ENCODE measurements at places on chromosomes 12 and 14. TPM values are rescaled to one million over a fixed set of nuclear protein-coding genes. Genes with fewer than 3 reads are reported as not detected.
A peak's percentile ranks its signal among the peaks of the same experiment; 100 is the strongest.

DNA sequence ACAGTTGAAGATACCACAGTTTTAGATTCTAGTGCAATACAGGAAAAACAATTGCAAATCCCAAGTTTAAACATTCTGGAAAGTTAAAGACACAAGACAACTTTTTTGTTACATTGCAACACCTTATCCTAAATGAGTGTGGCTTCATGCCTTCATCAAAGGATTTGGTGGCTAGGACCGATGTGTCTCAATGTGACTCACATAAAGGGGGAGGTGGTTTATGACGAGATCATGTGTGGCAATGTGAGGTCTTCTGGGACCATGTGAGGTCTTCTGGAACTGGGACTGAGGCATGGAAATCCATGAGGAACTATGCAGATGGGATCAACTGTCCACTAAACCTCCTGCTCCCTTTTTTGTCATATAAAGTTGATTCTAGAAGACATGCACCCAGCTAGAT lies 166.2 kb downstream of the PAX9 start:
- no peak for DNase-seq

GRCh38 chr12:93460003-93460402 lies 7.3 kb upstream of the MRPL42 start:
- DNase-seq, result no peak

GRCh38 chr14:59374048-59374447 lies 91.1 kb downstream of the GPR135 start:
- DNase-seq, result no peak

- DNase-seq, result no peak
Observed at GRCh38 chr12:83474369-83474768, 787.7 kb downstream of the TMTC2 start.

DNA sequence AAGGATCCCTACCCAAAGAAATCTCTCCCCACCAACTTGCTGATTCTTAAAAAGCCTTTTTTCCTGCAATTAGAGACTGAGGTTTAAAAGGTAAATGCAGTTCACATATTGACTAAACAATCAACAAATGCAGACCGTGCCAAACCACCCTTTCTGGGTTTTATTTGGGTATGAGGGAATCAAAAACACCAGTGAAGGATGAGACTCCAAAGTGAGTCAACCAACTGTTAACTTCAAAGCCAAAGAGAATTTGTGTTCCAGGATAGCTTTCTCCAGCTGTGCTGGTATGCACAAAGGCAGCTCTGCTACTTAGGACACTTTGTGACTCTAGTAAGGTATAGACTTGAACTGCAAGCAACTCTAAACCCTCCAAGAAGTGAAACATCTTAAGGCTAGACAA lies 39.4 kb downstream of the RPS29 start:
- peak; percentile 22 for DNase-seq

- no peak for DNase-seq
Observed at GRCh38 chr12:638953-639557, 24.2 kb downstream of the NINJ2 start.

DNA sequence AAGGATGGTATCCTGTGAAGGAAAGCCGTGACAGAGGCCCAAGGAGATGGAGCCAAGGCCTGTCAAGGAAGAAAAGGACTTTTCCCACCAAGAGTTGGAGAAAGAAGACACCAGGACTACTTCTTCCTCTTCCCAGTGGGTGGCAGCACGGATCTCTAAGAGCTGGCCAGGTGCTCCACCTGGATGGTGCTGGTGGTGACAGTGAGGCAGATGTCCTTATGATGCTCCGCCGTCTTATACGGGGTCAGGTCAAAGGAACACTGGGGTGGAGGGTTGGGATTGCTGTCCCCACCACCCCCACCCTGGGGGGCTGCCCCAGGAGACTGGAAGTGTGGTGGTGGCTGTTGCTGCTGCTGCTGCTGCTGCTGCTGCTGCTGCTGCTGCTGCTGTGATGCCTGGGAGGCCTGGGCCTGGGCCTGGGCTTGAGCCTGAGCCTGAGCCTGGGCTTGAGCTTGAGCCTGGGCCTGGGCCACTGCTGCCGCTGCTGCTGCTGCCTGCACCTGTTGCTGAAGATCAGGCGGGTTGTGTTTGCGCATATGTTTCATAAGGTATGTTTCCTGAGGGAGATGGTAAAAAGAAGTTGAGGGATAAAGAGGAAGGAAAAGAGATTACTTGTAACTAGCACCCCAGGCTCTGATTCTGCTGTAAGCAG lies 4.8 kb upstream of the ING4 start:
- DNase-seq, result peak; percentile 3

- no peak for DNase-seq
Observed at GRCh38 chr14:102924632-102925588, 2.4 kb downstream of the AMN start.

GRCh38 chr12:20483776-20484175 lies 115.4 kb downstream of the PDE3A start:
- DNase-seq, result peak; percentile 72

DNA sequence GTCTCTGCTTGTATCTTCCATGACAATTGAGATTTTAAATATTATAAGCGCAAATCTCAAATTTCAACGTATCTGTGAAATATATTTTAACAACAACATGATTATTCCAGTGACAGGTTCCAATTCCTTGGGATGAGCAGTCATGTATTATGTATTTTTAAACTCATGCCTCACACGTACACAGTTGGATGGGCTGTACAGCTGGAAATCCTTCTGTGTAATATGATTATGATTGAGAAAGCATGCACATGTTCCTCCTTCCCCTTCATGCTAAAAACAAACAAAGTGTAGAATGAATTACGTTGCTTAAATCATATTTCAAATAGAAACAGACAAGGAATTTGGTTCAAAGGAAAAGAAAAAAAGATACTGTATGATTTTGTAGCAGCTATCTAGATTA lies 428.3 kb downstream of the TMTC2 start:
- DNase-seq, result no peak

DNA sequence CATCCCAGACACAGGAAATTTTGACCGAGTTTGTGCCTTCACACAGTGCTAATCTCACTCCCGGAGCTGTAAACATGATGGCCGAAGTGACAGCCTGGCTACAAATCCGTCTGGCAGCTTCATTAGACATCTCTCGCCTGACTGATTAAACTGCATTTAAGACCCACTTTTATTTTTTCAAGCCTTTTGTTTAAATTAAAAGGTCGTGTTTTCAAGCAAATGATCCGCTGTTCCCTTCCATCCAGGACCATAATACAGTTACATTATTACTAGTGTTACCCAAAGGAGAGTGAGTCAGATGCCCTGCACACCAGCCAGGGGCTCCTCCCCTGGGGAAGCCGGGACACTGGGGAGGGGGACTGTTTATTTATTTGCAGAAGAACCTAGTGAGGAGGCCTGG lies 200.2 kb downstream of the EXOC5 start:
- DNase-seq, result no peak

DNA sequence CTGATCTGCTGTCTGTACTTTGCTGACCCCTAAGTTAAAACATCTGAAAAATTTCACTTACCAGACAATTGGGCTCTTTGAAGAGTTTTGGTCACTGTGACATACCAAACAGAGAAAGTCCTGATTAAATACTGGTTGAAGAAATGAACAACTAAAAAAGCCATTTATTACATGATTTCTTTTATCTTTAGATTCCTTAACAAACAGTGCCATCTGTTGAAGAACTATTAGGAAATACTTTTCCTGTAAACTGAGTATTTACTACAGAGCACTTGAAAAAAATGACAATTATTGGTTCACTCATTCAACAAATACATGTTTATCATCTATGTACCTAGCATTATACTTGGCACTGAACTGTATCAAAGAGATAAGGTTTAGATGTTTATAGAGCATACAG lies 6.5 kb upstream of the WASHC4 start:
- peak; percentile 58 for DNase-seq

DNA sequence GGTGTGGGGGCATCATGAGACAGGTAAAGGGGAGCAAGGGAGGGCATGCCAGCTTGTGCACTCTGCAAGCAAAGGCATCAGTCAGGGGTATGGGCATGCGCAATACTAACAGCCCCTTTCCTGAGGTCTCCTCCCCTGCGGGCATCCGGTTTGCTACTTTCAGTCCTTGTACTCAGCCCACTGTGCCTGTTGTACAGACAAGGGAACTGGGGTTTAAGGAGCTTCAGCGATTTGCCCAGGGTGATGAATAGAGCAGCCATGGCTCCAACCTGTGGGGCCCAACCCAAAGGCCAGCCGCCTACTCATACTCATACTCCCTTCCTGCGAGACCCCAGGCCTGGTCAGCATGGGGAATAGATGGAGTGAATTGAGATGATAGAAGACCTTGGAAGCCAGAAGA lies 66.7 kb downstream of the GALNT16 start:
- DNase-seq, result no peak

GRCh38 chr14:50656776-50657175 lies 11.3 kb downstream of the SAV1 start:
- DNase-seq, result no peak

DNA sequence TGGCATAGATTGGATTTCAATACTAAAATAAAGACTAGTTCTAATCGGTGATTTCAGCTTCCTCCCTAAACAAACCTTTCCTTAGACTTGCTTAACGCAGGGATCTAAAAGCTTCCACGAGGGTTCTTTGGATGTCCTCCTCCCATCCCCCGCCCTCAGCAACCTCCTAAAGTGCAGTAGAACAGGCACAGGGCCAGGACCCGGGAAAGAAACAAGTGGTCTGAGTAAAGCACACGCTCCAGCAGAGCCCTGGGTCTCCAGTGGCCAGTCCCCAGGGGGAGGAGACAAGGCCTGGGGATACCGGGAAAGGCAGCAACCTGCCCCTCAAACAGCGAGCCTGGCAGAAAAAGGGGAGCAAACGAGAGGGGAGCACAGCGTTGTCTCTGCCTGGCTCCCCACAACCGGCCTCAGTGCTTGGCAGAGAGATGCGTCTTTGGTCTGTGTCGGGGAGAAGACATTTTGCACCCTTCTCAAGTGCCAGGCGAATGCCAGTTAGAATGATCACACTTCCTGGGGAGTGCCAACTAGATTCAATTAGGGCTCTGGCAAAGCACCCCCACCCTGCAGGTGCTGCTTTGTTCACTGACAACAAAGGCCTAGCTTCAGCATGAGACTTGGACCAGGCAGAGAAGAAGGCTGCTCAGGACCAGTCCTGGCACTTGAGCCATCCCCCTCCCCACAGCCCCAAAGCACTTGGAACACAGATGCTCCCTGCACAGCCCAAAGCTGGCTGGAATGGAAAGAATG lies 17.1 kb upstream of the SLC6A12 start:
- no peak for DNase-seq

GRCh38 chr12:80269803-80270552 lies 170.6 kb downstream of the OTOGL start:
- DNase-seq, result peak; percentile 67

DNA sequence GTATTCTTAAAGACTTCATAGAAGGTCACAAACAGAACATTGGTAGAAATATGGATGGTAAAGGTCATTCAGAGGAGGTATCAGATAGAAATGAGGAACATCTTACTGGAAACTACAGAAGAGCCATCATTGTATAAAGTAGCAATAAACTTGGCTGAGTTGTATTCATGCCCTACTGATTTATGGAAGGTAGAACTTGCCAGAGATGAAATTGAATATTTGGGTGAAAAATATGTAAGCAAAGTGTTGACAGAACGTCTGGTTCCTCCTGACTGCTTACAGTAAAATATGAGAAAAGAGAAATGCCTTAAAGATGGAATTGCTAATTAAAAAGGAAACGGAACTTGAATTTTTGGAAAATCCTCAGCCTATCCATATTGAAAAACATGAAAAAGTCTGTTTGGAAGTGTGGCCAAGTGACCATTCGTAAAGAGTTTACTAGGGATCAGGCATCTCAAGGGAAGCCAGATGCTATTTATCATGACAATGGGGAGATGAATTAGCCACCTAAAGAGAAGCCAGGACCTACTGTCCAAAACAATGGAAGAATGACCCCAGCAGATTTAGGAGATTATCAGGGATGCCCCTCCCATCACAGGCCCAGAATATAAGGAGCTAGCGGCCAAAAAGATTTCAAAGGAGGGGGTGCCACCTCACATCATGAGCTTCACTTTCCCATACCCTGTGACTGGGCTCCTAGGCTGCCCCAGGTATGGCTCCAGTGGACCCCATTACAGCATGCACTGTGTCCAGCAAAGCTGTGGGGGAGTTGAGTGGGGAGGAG lies 189.3 kb downstream of the ITPR2 start:
- no peak for DNase-seq

DNA sequence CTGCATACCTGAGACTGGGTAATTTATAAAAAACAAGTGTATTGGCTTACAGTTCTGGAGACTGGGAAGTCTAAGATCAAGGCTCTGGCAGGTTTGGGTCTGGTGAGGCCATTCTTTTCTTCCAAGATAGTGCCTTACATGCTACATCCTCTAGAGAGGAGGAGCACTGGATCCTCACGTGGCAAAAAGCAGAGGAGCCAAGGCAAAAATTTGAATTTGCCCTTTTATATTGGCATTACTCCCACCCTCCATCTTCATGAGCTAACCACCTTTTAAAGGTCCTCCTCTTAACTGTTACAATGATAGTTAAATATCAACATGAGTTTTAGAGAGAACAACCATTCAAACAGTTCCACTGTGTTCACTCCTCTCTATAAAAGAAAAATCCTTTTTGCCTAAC lies 286.3 kb upstream of the SEL1L start:
- no peak for DNase-seq

- DNase-seq, result no peak
Observed at GRCh38 chr12:111093428-111094142, 173.2 kb upstream of the MYL2 start.

DNA sequence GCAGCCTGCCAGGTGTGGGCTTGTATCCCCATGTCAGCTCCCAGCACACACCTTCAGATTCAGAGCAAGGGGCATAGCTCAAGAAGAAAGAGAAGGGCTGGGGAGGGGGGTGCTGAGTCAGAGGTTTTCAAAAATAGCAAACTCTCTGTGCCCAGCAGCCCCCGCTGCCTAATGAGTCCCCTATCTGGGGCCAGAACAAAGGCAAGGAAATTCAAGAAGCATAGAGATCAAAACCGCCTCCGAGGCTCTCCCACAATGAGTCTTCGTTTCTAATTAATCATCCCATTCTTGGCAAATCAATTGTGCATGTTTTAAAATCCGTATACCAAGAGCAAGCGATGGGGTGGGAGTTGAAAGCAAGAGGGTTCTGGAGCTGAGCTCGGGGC lies 19.5 kb upstream of the CMKLR1 start:
- DNase-seq, result peak; percentile 25

GRCh38 chr12:82277582-82277981 lies 80.6 kb downstream of the CCDC59 start:
- DNase-seq, result no peak

DNA sequence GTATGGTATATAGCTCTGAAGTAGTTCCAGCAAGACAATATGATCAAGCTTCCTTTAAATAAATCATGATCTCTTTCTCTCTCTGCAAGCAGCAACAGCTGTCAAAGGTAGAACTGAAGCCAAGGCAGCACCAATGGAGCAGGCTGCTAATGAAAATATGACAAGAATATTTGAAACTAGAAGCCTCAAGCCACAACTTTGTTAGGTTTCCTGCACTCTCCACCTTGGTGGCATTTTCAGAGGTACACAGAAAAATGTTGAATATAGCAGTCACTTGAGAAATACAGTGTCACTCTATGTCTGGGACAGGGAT lies 43.8 kb upstream of the PSMA6 start:
- no peak for DNase-seq

Gene KRT78
- not detected for total RNA-seq

Gene MYO1H
- not detected for total RNA-seq

Gene SLCO1B1
- total RNA-seq, result not detected

Gene KRT1
- total RNA-seq, result not detected

Gene KLHL33
- not detected for total RNA-seq

Gene P2RX2
- not detected for total RNA-seq

Gene SOAT2
- not detected for total RNA-seq

Gene NAV3
- 69.9 TPM for total RNA-seq
